ENCODE measurements at places on chromosomes 11 and 22.
A peak's percentile ranks its signal among the peaks of the same experiment; 100 is the strongest.

GRCh38 chr11:130037058-130037457 is 32.6 kb upstream of the APLP2 start:
- H3K27me3 ChIP-seq = no peaks in the 10 kb centered on the region
- H3K4me3 ChIP-seq = peak overlapping the region; percentile 24
- DNase-seq = peak; percentile 64
- peak overlapping the region; percentile 25 for H3K27ac ChIP-seq
- H3K36me3 ChIP-seq = no peaks in the 10 kb centered on the region
- peaks cover 11% of the 10 kb centered on the region for H3K4me1 ChIP-seq

- H3K27me3 ChIP-seq = no peaks in the 10 kb centered on the region
- H3K36me3 ChIP-seq = no peaks in the 10 kb centered on the region
- peaks cover 3% of the 10 kb centered on the region for H3K4me1 ChIP-seq
- DNase-seq = no peak
- H3K27ac ChIP-seq = no peak overlapping the region
Measured at GRCh38 chr11:19968860-19969259, 191.4 kb downstream of the DBX1 start.

GRCh38 chr11:28296426-28296825 is 188.2 kb downstream of the METTL15 start:
- no peak overlapping the region for H3K27ac ChIP-seq
- no peak overlapping the region for H3K4me3 ChIP-seq
- no peak for DNase-seq
- H3K4me1 ChIP-seq = no peaks in the 10 kb centered on the region

GRCh38 chr11:128190312-128190711 is 397.0 kb downstream of the ETS1 start:
- H3K27me3 ChIP-seq = no peaks in the 10 kb centered on the region
- H3K27ac ChIP-seq = no peak overlapping the region
- no peak overlapping the region for H3K4me3 ChIP-seq
- DNase-seq = no peak
- H3K4me1 ChIP-seq = no peaks in the 10 kb centered on the region
- H3K36me3 ChIP-seq = no peaks in the 10 kb centered on the region

GRCh38 chr11:66082946-66083698 is 13.1 kb downstream of the PACS1 start:
- DNase-seq = no peak
- H3K36me3 ChIP-seq = no peaks in the 10 kb centered on the region
- H3K27me3 ChIP-seq = no peaks in the 10 kb centered on the region
- H3K4me3 ChIP-seq = no peak overlapping the region
- no peak overlapping the region for H3K27ac ChIP-seq

- H3K4me1 ChIP-seq = no peaks in the 10 kb centered on the region
- no peak for DNase-seq
- no peak overlapping the region for H3K27ac ChIP-seq
- no peak overlapping the region for H3K4me3 ChIP-seq
- H3K36me3 ChIP-seq = no peaks in the 10 kb centered on the region
Measured at GRCh38 chr22:27545085-27545484, 256.5 kb downstream of the MN1 start.

- no peak overlapping the region for H3K27ac ChIP-seq
- H3K36me3 ChIP-seq = no peaks in the 10 kb centered on the region
- H3K4me1 ChIP-seq = no peaks in the 10 kb centered on the region
- H3K27me3 ChIP-seq = peaks cover 7% of the 10 kb centered on the region
Measured at GRCh38 chr11:32172041-32172847, 81.4 kb downstream of the RCN1 start.
